ENCODE measurements at places on chromosomes 6 and 20. TPM values are rescaled to one million over a fixed set of nuclear protein-coding genes. Genes with fewer than 3 reads are reported as not detected.

Gene CLIC1
- 185 TPM for total RNA-seq

Gene RNF217
- total RNA-seq, result 35.9 TPM

Gene CGA
- not detected for total RNA-seq

DNA sequence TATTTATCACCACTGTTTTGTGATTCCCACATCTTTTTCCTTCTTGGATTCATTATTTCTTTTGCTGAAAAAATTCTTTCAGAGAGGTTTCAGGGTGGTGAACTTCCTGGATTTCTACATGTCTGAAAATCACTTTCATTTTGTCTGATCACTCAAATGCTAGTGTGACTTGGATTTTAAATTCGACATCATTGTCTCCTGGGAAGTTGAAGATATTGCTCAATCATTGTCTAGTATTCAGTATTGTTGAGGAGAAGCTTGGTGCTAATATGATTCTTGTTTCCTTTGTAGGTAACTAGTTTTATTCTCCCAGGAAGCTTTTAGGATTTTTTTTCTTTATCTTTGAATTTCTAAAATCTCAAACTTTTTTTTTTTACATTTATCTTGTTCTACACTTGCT lies 45.0 kb downstream of the DNAH8 start:
- no peak for DNase-seq

GRCh38 chr6:14231501-14232280 lies 114.1 kb downstream of the CD83 start:
- no peak for DNase-seq

DNA sequence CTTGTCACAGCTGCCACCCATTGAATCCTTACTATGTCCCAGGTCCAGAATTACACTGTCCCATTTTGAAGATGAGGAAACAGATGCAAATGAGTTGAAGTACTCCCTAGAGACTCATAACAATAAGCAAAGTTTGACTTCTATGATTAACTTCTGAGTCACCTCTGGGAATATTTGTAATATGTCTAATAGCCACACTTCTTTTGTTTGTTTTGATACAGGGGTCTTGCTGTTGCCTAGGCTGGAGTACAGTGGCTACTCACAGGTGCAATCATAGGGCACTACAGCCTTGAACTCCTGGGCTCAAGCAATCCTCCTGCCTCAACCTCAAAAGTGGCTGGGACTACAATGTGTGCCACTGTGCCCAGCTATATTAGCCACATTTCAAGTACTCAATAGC lies 11.4 kb upstream of the SOX12 start:
- DNase-seq, result no peak

GRCh38 chr6:36949636-36950035 lies 4.9 kb upstream of the PI16 start:
- no peak for DNase-seq
